Dorsolateral prefrontal cortex (tissue), 122 donors: ENCODE measurements at places on chromosomes 1 and 21. TPM values are rescaled to one million over a fixed set of nuclear protein-coding genes. Genes with fewer than 3 reads are reported as not detected.
A peak's percentile ranks its signal among the peaks of the same experiment; 100 is the strongest.

OR1C1 gene
- not detected for total RNA-seq

DNA sequence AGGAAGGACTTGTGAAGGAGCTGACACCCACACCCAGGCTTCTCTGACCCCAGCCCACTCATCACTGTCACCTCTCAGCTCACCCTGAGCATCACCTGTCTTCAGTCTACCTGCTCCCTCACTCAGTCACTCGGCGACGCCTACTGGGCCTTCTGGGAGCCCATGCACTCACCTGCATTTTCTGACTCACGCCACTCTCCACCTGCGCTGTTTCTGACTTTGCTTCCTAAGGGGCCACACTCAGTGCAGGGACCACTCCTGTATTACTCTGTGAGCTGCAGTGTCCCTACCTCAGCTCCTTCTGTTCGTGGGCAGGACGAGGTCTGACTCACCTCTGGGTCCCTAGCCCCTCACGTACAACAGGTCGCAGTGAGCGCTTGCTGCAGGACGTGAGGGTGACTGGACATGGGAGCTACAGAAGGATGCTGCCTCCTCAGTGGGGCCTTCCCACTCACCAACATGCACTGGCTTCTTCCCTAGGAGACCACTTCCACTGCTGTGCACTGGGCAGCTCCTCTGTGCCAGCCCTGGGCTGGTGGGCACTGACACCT is 102.3 kb downstream of the GLIS1 start:
- no peak for DNase-seq

GRCh38 chr1:31073044-31073443 is 7.5 kb upstream of the PUM1 start:
- no peak for DNase-seq

FCRL6 gene
- total RNA-seq: not detected

- no peak for DNase-seq
These were observed 87.4 kb downstream of the UBR4 start for GRCh38 chr1:19122668-19123067.

AADACL3 gene
- not detected for total RNA-seq

DNA sequence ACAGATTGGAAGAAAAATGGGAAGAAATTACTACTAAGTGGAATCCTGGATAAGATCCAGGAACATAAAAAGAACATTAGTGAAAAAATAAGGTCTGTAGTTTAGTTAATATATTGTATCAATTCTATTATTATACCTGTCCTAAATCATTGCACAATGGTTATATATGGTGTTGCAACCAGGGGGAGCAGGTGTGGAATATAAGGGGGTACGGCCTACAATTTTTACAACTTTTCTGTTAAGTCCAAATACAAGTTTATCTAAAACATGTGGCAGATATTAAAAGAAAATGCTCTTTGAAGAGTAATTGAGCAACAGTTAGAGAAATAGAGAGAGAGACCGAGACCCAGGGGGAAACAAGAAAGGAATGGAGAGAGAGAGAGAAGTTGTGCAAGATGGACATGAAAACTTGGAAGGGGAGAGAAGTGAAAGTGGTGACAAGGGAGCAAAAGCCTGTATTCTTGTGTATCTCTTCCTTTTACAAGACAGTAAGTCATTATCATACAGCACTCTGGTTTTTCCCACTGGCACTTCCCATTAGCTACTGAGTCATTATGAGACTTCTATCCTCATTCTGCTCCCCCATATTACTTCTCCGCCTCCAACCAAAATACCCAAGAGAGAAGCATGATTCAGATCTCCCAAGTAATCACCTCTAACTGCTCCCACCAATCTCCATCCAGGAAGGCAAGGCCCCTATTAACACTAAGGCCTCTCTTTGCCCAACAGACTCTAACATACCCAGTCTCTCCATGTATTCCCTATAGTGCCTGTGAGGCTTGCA is 22.3 kb upstream of the TRAF3IP3 start:
- no peak for DNase-seq

DNA sequence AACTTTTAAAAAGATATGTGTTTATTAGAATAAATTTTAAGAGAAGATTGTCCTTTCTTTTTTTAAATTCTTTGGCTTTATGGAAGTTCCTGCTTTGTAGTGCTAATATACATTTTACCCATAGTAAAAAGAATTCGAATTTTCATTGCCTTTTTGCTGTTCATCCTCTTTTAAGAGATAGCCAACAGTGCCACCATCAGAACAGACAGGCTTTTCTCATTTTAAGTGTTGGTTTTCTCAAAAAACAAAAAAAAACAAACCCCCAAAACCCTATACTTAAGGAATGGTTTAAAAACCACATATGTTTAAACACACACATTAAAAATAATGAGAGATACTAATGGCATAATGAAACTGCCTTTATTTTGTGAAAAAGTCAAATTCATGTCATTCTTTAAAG is 118.8 kb downstream of the NEK7 start:
- no peak for DNase-seq

ORC1 gene
- total RNA-seq: 0.19 TPM

DNA sequence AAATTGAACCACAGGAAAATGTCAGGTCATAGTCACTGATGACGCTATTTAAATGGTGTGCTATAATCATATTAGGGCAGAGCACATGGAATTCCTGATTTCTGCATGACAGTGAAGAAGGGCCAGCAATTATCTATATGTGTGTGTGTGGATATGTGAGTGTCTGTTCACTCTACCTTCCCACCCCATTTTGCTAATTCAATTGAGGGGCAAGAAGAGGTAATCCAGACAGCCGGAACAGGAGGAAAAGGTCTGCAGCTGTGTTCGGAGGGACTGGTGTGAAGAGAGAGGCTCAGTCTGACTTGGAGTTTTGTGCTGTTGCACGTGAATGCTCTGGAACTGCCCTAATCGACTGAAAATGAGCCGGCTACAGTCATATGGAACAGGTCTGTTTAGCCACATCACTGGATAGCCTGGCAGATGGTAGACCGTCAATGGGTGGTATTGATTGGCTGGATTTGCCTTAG is 5.1 kb upstream of the ELAVL4 start:
- no peak for DNase-seq

DNA sequence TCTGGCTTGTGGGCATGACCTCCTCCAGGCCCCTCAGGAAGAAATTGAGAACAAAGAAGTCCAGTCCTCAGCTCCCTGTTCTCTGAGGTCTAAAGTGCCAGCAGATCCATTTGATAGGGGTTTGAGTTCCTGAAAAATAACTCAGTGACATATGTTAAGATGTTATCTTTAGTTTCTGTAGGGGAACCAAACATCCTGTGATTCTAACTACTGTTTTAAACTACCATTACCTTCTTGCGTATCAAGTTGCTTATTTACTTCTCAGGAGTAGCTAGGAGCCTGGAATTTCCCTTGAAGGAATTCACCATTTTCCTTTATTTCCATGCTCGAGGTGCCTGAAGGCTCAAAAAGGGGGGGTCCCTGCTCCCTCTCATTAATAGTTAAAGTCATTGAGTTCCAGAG is 18.8 kb upstream of the LIN9 start:
- no peak for DNase-seq

NGF gene
- total RNA-seq: 1.1 TPM

DNA sequence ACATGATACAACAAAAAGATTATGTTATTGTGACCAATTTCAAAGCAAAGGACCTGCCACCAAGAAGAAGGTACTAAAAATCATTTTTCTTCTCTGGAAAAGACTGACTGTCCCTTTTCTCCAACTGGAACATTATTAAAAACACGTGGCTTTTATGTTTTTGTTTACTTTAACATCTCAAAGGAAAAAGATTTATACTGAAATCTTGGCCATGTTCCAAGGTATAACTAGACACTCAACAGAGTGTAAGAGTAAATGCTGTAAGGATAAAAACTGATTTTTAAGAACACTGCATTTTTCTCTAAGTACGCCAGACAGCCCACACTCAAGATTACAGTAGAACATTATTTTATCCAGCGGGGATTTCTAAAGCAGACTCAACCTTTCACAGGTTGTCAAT is 62.1 kb downstream of the BRWD1 start:
- no peak for DNase-seq

DNA sequence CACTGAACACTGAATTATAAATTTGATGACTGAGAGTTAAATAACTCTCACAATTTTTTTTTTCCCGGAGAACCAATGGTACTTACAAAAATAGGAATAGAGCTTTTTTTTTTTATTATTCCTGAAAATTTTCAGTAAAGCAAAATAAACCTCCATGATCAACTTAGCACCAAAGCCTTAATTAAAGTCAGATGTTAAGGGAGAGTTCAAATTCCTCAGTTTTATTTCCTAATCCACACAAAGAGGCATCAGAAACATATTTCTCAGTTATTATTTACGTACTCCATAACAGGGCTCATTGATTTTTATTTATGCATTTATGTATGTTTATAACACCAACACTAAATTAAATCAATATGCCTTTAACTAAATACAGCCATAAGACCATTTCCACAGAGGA is 55.5 kb downstream of the PLPPR5 start:
- no peak for DNase-seq

OR2M3 gene
- total RNA-seq: 3.5 TPM

SLC45A1 gene
- 8.8 TPM for total RNA-seq

DNA sequence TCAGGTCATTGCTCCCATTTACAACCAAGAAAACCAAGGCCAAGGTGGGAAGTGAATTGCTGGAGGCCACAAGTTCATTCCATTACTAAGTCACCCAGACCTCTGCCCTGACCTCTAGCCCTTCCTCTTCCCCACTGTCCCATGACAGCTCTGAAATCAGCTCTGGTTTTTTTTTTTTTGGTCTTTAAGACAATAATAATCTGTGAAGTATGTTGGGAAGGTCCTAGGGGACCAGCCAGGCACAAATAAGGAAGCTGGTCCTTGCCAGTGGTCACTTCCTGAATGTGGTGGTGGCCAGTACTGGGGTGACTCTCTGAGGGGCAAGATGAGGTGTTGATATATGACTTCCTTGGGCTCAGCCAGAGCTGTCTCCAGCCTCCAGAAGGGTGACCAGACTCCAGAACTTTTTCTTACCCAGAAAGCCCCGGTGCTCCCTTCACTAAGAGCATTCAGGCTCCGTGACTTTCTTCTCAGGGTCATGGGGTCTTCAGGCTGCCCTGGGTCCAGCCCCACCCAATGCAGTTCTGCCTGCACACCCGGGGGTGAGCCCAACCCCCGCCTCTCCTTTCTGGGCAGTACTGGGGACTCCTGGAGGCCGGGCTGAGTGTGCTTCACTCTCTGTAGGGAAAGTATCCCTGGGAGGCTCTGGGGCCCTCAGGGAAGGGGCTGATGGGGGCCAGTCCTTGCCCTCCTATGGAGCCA is 159.6 kb downstream of the PTPRU start:
- DNase-seq: no peak

MMEL1 gene
- total RNA-seq: 2.4 TPM

CACNA1S gene
- 0.16 TPM for total RNA-seq

- no peak for DNase-seq
These were observed 98.2 kb downstream of the PGBD5 start for GRCh38 chr1:230327892-230328284.

LCK gene
- total RNA-seq: not detected

UBL4B gene
- 1.0 TPM for total RNA-seq

- DNase-seq: no peak
These were observed 19.9 kb downstream of the INSRR start for GRCh38 chr1:156838972-156839371.

CNN3 gene
- total RNA-seq: 120 TPM

DNA sequence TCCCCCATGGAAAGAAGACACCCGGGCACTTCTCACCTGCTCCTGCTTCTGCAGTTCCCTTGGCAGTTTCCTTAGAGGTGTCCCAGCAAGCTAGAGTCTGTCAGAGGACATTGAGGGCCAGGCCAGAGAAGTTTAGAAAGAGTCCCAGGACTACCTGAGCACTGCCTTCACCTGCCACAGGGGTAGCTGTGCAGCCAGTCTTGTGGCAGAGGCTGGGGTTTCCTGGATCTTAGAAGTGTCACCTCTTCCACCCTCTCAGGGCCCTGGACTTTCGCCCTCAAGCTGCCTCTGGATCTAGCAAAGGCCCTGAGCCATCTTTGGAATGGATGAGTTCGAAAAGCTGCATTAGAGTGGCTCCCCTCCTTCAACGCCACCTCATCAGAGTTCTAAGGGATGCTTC is 34.9 kb upstream of the BTG2 start:
- no peak for DNase-seq

GRCh38 chr1:3319874-3320245 is 134.6 kb upstream of the ARHGEF16 start:
- no peak for DNase-seq

- DNase-seq: no peak
These were observed 24.0 kb upstream of the VASH2 start for GRCh38 chr1:212926372-212926771.

DNA sequence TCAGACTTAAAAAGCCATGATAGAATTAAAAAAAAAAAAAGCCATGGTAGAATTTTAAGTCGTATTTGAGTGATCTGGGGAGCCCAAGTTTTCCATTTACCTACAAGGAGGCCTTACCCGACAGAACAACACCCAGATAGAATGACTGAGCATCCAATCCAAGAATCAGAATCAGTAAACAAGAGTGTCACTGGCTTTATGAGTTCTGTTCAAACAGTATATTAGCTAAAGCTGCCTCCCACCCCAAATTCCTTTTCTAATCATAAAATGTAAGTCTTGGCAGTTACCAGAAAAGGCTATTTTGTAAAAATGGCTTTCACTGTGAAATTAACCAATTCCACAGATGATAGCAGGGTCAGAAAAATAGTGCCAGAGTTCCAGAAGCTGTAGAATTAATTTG is 1.2 kb downstream of the GTF2B start:
- no peak for DNase-seq

DNA sequence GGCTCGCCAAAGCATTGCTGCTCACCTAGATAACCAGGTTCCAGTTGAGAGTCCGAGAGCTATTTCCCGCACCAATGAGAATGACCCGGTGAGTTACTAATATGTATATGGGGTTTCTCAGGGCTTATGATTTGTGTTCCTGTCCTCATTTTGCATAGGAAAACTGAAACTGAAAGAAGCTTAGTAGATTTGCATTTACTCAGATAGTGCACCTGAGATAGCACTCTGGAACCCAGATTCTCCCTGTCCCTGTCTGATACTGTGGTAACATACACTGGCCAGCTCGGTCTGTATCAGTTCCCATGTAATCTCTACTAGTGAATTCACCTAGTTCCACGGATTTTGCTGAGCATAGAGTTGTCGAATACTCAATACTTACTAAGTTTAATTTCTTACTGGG is 28.1 kb downstream of the DAP3 start:
- no peak for DNase-seq

DNA sequence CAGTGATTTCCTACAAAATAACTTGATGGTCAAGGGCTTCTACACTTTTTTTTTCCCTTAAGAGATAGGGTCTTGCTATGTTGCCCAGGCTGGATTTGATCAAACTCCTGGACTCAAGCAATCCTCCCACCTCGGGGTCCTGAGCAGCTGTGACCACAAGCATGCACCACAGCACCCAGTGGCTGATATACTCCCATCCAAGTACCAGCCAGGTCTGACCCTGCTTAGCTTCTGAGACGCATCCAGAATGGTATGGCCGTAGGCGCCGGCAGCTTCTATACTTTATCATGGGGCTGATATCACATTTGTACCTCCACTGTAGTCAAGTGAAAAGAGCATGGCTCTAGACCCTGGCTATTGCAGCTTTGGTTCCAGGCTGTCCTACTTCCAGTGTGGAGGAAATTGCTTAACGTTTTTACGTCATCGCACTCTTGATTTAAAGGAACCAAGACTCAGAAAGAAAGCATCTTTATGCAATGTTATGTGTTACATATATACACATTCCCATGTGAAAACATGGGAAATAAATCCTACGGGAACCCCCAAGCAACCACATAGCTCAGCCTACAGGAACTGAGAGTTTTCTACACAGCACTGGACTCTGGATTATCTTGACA is 39.5 kb downstream of the PDPN start:
- DNase-seq: no peak

GRCh38 chr1:6130036-6130435 is 50.1 kb downstream of the CHD5 start:
- DNase-seq: peak; percentile 24

PADI3 gene
- not detected for total RNA-seq
